ENCODE measurements at places on chromosomes 11 and 22.

DNA sequence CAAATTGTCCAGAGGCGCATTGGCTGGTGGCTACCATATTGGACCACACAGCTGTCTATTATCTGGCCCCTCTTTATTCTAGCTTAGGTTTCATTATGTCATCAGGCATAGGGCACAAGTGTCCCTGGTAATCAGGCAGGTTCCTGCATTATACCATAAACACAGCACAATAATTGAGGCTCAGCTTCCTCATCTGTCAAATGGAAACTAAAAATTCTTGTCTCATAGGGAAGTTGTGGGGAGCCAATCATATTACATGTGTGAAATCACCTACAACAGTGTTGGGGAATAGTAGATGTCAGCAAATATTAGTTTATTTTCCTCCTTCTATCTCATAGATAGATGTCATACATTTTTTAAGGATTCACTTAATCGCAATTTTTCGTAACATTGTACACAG is 231.0 kb upstream of the SORL1-AS1 start:
- H3K4me1 ChIP-seq: peaks cover 2% of the 10 kb centered on the region
- no peaks in the 10 kb centered on the region for H3K27me3 ChIP-seq
- no peak overlapping the region for H3K4me3 ChIP-seq
- H3K36me3 ChIP-seq: no peaks in the 10 kb centered on the region

DNA sequence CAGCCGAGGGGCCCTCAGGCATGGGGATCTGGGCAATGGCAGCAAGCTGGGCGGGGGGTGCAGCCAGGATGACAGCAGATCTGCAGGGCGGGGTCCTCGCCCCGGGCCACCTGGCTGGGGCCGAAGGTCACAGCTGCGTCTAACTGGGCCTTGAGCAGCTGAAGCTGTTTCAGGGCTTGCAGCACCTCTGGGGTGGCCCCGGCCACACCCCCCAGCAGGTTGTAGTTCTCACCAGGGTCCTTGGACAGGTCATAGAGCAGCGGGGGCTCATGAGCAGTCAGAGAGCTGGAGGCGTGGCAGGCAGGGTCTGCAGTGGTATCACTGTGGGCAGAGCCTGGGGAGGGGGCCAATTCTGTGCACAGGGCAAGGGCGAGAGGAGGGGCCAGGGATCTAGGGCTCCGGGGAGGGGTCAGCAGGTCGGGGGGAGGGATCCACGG is 2.8 kb downstream of the ARSA start:
- no peaks in the 10 kb centered on the region for H3K4me1 ChIP-seq
- H3K27ac ChIP-seq: no peak overlapping the region
- no peak for DNase-seq

GRCh38 chr11:105164208-105164607 is 24.6 kb upstream of the CARD18 start:
- DNase-seq: no peak
- H3K4me3 ChIP-seq: no peak overlapping the region
- H3K4me1 ChIP-seq: no peaks in the 10 kb centered on the region
- no peaks in the 10 kb centered on the region for H3K36me3 ChIP-seq
- no peak overlapping the region for H3K27ac ChIP-seq

GRCh38 chr11:65279741-65280440 is 18.1 kb downstream of the POLA2 start:
- no peak for DNase-seq
- H3K36me3 ChIP-seq: peaks cover 6% of the 10 kb centered on the region
- H3K27me3 ChIP-seq: no peaks in the 10 kb centered on the region
- no peaks in the 10 kb centered on the region for H3K4me1 ChIP-seq
- H3K27ac ChIP-seq: no peak overlapping the region
- H3K4me3 ChIP-seq: no peak overlapping the region

GRCh38 chr11:74783241-74783871 is 34.7 kb downstream of the RNF169 start:
- no peak for DNase-seq
- H3K27ac ChIP-seq: no peak overlapping the region
- H3K36me3 ChIP-seq: no peaks in the 10 kb centered on the region
- no peaks in the 10 kb centered on the region for H3K27me3 ChIP-seq

DNA sequence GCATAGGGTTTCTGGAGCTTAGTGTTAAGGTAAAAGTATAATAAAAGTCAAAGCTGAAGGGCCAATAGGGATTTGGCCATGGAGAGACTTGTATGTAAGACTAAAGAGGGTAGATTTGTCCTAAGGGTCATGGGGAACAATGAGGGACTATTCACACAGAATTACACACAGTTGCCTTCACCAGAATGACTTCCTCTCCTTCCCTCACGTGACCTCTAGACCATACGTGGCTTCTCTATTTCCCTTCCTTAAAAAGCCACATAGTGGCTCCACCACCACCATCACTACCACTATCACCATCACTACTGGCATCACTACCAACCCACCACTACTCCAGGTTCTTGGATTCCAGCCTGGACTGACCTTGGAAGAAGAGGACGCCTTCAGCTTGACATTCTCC is 2.8 kb downstream of the HPX start:
- no peak overlapping the region for H3K27ac ChIP-seq
- no peaks in the 10 kb centered on the region for H3K27me3 ChIP-seq
- no peaks in the 10 kb centered on the region for H3K36me3 ChIP-seq
- DNase-seq: no peak

DNA sequence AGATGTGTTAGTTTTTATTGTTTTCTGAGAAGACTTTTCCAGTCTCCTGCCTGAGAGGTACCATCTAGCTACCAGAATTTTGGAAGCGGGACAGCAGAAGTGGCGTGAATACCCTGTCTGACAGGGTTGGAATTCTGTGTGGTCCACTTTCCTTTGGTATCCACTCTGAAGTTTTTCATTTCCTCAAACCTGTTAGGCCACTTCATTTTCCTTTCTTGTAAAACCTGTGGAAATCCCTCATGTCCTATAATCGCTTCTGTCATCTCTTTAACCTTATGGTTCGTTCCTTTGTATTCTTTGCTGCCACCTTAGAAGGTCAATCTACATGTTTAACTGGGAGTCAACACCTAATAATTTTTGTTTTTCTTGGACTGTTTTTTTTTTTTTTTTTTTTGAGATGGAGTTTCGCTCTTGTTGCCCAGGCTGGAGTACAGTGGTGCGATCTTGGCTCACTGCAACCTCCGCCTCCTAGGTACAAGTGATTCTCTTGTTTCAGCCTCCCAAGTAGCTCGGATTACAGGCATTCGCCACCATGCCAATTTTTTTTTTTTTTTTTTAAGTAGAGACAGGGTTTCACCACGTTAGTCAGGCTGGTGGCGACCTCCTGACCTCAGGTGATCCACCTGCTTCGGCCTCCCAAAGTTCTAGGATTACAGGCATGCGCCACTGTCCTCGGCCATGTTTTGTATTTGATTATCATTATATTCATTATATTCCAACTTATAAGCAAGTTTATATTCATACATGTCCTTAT is 7.1 kb downstream of the SFI1 start:
- no peak overlapping the region for H3K4me3 ChIP-seq
- no peaks in the 10 kb centered on the region for H3K36me3 ChIP-seq
- DNase-seq: no peak
- no peak overlapping the region for H3K27ac ChIP-seq
- no peaks in the 10 kb centered on the region for H3K4me1 ChIP-seq

GRCh38 chr11:64234647-64235379 is 429 bp downstream of the VEGFB start:
- no peak for DNase-seq
- H3K27me3 ChIP-seq: no peaks in the 10 kb centered on the region
- no peaks in the 10 kb centered on the region for H3K36me3 ChIP-seq
- peaks cover 4% of the 10 kb centered on the region for H3K4me1 ChIP-seq

DNA sequence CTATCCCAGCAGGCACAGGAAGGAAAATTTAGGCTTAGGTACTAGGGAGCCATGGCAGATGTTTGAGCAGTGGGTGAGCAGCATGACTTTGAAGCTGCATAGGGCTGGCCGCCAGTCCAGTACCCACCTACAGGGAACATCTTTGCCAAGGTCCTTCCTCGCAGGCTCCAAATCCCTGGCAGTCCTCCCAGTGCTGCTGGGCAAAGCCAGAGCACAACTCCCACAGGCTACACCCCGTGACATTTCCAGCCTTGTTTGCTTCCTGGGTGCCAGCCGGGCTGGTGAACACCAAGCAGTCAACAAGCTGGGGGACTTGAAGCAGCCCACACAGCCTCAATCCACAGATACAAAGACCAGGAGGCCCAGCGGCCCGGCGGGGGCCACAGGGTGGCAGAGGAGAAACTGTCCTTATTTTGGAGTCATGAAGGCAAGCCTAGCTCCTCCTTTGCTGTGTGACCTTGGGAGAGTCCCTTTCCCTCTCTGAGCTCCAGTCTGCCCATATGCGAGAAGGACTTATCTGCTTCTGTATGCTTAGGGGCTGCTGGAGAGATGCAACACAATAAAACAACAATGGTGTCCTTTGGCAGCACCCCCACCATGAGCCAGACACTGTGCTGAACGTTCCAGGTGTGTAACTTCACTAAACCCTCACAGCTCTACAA is 28.0 kb downstream of the TPST2 start:
- H3K27me3 ChIP-seq: no peaks in the 10 kb centered on the region
- no peak for DNase-seq
- H3K36me3 ChIP-seq: peaks cover 6% of the 10 kb centered on the region
- H3K4me1 ChIP-seq: peaks cover 6% of the 10 kb centered on the region

DNA sequence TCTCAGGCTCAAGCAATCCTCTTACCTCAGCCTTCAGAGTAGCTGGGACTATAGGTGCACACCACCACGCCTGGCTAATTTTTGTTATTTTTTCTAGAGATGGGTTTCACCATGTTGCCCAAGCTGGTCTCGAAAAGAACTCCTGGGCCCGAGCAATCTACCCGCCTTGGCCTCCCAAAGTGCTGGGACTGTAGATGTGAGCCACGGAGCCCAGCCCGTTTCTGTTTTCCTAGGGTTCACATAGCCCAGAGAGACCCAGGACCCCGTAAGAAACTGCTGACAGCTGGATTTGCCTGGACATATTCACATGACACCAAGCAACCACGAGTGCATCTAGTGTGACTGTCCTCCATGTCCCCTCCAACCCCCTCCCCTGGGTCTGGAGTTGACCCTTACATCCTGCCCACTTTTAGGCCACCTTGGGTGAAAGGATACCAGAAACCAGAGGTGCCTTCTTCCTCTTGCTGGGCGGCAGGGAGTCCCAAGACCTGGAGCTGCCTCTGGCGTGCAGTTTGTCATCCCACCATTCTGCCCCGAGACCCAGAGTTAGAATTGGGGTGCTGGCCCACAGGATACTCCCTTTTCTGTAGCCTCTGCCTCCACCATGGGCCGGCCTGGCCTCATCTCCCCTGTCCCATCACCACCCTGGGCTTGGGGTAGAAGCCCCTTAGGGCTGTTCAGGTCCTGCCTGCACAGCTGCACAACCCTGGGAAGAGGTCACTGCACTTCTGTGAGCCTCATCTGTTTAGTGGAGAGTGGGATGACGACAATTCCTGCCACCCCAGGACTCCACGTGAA is 3.7 kb upstream of the RIN1 start:
- no peak overlapping the region for H3K27ac ChIP-seq
- H3K4me3 ChIP-seq: no peak overlapping the region
- no peaks in the 10 kb centered on the region for H3K27me3 ChIP-seq
- H3K36me3 ChIP-seq: peaks cover 9% of the 10 kb centered on the region
- no peak for DNase-seq

DNA sequence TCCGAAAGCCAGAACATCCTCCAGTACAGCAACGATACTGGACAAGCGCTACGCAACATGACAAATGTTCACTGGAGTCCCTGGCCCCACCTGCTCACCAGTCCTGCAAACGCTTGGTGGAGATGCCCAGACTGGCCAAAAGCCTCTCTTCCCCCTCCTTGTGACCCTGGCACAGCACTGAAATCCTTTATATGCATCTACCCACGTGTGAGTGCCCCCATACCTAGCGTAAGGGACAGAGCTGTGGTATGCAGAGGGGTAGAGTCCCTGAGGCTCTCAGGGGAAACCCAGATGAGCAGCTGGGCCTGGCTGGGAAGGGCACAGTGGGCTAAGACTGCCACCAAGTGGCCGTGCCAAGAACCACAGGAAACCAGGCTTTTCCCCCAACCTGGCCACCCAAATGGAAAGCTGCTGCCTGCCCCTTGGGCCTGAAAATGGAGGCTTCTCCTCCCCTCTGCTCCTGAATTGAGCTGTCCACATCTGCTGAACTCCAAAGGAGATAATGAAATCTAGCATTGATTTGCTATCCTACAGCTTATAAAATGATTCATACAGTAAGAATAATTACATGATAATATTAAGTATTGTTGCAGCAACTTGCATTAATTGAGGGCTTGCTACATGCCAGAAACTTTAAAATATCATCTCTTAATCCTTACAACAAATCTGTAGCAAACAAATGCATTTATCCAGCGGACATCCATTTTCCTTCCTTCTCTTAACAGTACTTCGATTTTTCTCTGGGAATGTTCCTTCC is 24.8 kb upstream of the TTC12 start:
- no peak overlapping the region for H3K4me3 ChIP-seq
- DNase-seq: peak; percentile 68
- no peaks in the 10 kb centered on the region for H3K36me3 ChIP-seq

DNA sequence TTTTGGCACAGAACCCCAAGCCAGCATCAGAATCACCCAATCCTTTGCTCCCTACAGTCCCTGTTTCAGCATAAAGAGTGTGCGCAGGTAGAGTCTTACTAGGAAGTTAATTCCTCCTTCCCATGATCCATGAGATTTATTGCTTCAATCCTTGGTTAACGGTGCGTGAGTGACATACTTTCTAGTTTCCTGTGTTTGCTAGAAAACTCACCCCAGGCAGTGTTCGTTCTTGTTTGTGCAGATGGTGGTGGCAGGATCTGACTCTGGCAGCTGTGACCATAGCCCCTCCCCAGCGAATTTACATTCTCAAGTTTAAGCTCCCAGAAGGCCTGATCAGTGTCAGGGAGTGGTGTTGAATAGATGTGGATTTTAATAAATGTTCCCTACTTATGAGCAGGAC is 106.7 kb upstream of the CCT8L2 start:
- no peaks in the 10 kb centered on the region for H3K36me3 ChIP-seq
- no peak overlapping the region for H3K4me3 ChIP-seq
- no peak overlapping the region for H3K27ac ChIP-seq
- no peak for DNase-seq

DNA sequence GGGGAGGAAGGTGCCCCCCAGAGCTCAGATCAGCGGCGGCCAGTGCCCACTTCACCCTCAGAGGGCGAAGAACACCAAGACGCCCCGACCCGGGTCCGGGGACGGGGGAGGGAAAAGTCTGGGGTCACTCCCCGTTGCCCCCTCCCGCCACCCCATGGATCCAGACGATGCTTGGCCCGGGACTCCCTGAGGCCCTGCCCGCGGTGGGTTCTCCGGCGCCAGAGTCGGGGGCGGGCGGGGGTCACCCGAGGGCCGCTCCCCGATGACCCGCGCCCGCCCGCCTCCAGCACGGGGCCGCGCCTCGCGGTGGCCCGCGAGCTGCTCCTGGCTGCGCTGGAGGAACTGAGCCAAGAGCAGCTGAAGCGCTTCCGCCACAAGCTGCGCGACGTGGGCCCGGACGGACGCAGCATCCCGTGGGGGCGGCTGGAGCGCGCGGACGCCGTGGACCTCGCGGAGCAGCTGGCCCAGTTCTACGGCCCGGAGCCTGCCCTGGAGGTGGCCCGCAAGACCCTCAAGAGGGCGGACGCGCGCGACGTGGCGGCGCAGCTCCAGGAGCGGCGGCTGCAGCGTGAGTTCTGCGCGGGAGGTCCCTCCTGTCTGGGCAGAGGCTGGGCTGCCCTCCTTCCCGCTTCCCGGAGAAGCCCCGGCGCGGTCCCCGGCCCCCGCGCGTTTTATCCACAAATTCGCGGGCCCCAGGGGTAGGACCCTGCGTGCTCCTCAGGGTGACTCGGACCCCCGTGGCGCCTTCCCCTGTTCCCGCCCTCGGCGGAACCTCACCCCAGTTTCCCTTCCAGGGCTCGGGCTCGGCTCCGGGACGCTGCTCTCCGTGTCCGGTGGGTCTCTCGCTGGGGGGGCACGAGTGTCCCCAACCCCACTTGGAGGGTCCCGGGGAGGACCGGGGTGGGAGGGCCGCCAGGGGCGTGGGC is 1.1 kb downstream of the NLRP6 start:
- H3K27ac ChIP-seq: no peak overlapping the region
- H3K36me3 ChIP-seq: no peaks in the 10 kb centered on the region
- DNase-seq: no peak
- no peaks in the 10 kb centered on the region for H3K4me1 ChIP-seq
- no peak overlapping the region for H3K4me3 ChIP-seq
